ENCODE measurements at places on chromosomes 16 and 17.

DNA sequence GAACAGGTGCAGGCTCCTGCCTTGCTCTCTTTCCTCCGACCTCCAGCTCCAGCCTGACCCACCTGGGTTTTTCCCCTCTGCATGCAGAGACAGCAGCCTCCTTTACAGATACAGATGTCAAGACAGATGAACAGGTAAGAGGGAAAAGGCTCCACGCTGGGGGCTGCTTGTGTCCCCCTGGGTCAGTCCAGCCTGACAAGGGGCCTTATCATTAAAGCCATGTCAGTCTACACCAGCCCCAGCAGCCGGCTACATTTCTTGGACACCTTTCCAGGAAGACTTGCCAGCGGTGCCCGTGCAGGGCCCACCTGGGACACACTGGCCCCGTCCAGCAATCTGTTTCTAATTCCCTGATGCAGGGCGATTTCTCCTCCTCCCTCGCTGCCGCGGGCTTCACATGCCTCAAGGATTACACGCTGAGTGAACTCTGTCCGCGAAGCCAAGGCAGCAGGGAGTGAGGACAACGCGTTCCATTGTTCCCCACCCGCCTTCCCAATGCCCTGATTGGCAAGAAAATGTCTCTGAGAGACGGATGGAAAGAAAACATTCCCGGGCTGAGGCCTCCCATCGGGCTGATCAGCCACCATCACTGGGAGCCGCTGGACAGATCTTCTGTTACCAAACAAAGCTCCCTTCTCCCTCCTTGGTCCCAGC, 184.7 kb downstream of the C16orf95 start:
- DNase-seq, result peak; percentile 77

- no peak for DNase-seq
Measured at GRCh38 chr16:360698-361336, 8.3 kb upstream of the AXIN1 start.

GRCh38 chr16:85926370-85926769, 27.4 kb downstream of the IRF8 start:
- DNase-seq, result no peak

- DNase-seq, result no peak
Measured at GRCh38 chr16:3101018-3101840, 2.1 kb upstream of the ZSCAN10 start.

All from AG08395 (cell line).